ENCODE measurements at places on chromosomes 13 and 19.

DNA sequence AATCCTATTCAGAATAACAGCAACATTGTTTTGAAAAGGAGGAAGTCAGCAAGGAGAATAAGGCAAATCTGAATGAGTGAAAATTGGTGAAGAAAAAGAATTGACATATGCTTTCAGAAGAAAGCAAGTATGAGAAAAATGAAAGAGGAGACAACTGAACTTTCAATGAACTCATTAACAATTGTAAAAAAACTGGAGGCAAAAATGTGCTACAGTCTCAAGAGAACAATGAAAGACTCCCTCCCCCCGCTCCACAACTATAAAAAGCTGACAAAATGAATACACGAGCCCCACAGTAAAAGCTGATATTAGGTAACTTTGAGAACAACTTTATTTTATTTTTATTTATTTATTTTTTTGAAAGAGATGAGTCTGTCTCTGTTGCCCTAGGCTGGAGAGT lies 373.1 kb downstream of the DIAPH3 start:
- no peak for DNase-seq

GRCh38 chr13:36673838-36674326 lies at the start of gene SERTM1:
Gene SERTM1 (plus strand): TSS chr13:36674020. CDS start chr13:36695079, 21,059 bp downstream.
- no peak for DNase-seq

DNA sequence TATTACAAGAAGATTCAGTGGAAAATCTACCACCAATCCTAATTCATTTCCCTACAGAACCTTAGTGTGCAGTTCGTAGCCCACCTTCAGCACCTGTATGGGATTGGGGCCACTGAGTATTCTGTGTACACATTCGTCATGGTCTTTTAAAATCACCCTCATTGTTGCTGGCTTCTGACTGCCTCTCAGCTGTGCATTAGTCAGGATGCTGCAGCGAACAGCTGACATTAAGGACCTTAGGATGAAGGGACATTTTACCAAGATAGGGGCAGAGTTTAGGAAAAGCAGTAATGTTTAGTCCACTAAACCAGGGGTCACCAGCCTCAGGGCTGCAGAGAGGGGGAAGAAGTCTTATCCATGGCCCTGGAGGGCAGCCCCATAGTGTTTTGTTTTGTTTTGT lies 176.5 kb downstream of the COL4A1 start:
- no peak for DNase-seq

GRCh38 chr19:39829702-39830275 lies 4.2 kb downstream of the DYRK1B start:
- no peak for DNase-seq

- no peak for DNase-seq
These were observed 3.0 kb upstream of the COX6B1 start for GRCh38 chr19:35644987-35645679.

DNA sequence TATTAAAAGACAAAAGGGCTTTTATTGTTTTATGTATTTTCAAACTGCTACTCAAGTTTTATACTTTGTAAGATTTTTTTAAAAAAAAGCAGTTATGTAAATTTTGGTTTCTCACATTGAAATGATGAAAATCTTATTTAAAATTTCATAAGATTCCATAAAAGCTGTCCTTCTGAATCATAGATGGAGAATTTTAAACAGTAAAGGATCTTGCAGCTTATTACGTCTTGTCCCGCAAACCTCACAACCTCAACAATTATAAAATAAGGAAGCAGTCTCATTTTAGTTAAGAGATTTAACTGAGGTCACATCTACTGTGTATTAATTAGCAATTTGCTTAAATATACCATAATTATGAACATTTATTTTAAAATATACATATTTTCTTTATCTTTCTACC lies 581.0 kb upstream of the SPRY2 start:
- no peak for DNase-seq

GRCh38 chr19:728011-728410 lies 19.3 kb downstream of the PALM start:
- DNase-seq: no peak

DNA sequence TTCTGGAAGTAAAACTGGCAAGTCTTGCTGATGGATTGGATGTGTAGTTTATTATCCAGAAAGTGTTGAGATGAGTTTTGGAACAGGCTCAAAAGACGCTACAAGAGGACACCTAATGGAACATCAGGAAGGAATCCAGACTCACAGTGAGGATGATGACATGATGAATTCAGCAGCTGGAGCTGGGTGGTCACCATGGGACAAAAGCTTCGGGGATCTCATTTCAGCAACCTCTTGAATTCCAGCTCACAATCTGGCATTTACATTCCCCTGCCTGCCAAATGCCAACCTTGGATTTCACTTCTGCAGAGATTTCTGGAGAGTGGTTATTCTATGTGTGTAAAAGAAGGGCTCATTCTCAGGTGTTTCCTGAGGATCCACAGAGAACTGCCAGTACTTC lies 288.0 kb upstream of the TMTC4 start:
- no peak for DNase-seq

All from NCI-H1417 treated with DMSO at 0.1 percent for 48 hours (cell line).